ENCODE measurements at places on chromosomes 13 and 19. TPM values are rescaled to one million over a fixed set of nuclear protein-coding genes. Genes with fewer than 3 reads are reported as not detected.

The SIGLEC10 gene
- not detected for total RNA-seq

The ISOC2 gene
- 33.2 TPM for total RNA-seq

GRCh38 chr19:19071897-19072296, 8.1 kb downstream of the SLC25A42 start:
- no peak for DNase-seq

The CPB2 gene
- 5.5 TPM for total RNA-seq

GRCh38 chr19:18292810-18293641, 11.6 kb upstream of the JUND start:
- DNase-seq: peak; percentile 94

The RPL18A gene
- 1,852 TPM for total RNA-seq

DNA sequence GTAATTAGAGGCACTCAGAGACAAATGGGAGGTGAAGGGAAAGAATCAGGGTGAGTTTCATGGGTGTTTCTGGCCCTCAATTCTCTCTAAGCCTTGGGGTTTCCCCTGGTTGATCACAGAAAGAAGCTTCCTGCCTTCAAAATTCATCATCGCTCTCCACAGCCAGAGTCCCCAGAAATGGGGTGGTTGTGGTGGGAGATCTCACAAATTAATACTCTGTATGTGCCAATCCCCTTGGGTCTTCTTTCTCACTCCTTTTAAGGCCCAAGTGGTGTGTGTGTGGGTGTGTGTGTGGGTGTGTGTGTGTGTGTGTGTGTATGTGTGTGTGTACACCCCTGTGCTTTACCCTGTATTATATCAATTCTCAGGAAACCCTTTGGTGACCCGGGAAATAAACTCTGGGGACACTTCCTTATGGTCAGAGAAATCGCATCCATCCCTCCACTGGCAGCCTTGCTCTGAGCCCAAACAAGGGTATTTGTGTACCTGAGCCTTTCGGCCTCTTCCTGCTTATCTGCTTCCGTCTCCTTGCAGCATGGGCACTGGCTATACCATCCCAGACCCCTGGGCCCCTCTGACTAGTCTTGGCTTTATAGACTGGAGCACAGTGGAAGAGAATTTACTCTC, 2.8 kb upstream of the FCGBP start:
- DNase-seq: no peak

The ZNF805 gene
- 14.7 TPM for total RNA-seq

The ATP12A gene
- 0.39 TPM for total RNA-seq

- no peak for DNase-seq
These were observed 2.2 kb downstream of the PEPD start for GRCh38 chr19:33519416-33519815.

GRCh38 chr13:35157143-35157755, 215.2 kb downstream of the NBEA start:
- peak; percentile 69 for DNase-seq

The CEACAM16 gene
- not detected for total RNA-seq

DNA sequence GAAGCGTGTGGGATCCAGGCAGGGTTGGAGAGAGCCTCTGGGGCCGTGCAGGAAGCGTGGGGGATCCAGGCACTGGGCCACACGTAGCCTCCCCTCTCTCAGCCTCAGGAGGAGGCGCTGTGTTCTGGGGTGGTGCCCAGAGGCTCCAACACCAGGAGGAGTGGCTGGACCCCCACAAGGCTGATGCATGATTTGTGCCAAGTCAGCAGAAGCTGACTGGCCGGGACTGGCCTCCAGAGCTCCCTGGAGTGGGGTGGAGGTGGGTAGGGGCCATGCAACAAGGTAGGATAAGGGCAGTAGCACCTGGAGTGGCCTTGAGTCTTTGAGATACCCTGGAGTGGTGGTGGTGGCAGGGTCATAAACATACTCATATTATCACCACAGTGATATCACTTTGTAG, 75.3 kb downstream of the ERICH6B start:
- no peak for DNase-seq

- peak; percentile 32 for DNase-seq
These were observed 181.1 kb downstream of the FGF14 start for GRCh38 chr13:102220681-102221228.

DNA sequence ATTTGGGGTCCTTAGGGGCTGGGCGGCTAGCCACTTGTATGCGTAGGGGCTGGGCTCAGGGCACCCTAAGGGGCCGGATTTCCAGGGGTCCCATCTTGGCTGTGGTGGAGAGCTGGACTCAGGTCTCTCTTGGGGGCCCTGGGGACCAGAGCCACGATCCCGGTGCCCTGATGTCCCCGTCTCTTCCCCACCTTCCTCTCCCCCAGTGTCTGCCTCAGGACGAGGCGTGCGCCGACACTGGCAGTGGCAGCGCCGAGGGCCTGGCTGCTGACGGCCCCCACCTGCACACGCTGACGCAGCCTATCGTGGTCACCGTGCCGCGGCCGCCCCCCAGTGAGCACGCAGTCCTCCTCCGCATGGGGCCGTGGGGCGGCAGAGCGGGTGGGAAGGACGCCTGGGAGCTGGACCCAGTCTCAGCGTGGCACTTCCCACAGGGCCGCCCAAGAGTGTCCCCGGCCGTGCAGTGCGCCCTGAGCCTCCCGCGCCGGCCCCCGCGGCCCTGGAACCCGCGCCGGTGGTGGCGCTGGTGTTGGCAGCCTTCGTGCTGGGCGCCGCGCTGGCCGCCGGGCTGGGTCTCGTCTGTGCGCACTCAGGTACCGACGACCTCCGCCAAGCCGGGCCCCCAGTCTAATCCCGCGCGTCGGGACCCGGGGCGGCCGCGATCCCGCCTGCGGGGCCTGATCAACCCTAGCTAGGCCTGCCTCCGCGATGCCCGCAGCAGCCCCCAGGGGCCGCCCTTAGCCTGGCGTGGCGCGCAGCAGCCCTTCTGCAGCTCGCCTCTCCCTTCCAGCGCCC, 2.7 kb upstream of the SNAPC2 start:
- DNase-seq: peak; percentile 79

DNA sequence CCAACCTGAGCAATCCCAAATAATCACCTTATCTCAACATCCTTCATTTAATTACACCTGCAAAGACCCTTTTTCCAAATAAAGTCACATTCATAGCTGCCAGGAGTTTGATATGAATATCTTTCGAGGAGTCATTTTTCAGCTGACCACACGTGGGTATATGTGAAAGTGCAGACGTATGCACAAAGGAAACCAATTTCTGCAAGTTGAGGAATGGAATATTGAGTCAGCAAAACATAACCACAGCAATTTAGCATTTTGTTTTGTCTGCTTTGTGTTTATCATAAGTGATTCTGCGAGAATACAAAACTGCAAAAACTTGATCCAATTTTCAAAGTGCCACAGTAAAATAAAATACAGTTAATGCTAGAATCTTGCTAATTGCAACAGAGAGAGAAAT, 295.9 kb downstream of the SUCLA2 start:
- no peak for DNase-seq

The SAMD1 gene
- total RNA-seq: 56.0 TPM

DNA sequence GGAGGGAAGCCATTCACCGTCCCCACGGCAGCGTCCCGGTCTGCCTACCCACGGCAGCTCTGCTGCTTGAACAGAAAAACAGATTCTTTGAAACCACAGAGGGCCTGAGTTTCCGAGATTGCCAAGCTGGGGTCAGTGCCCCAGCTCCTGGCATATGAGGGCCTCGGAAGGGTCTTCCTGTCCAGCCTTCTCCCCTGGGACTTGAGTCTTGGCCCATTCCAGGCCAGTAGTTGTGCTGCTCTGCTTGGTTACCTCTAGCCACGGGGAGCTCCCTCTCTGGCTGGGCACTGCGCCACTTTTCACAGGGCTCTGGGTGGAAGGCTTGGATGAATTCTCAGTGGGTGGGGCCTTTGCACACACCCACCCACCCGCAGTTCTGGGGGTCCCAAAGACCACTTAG, 8.6 kb upstream of the SPIB start:
- no peak for DNase-seq

- DNase-seq: no peak
These were observed at the start of gene ADAMTSL5 for GRCh38 chr19:1512671-1513498. Gene ADAMTSL5, minus strand, starts transcription at chr19:1513019. Its CDS starts 2,076 bp downstream, at chr19:1510943.

- DNase-seq: peak; percentile 78
These were observed 82.2 kb downstream of the SLAIN1 start for GRCh38 chr13:77779552-77780272.

DNA sequence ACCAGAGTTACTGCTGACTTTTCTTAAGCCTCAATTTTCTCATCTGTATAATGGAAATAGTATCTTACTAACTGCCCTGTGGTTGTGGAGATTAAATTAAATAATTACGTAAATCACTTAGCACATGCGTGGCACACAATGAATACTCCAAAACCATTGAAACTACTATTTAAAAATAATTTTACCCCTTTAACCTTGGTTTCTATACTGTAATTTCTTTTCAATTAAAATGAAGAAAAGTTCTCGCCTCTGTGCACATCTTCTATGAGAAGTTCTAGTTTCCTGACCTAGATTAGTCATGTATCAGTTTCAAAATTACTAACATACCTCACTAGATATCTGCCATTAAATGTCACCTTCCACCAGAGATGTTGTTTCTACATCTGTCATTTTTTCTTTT, 5.7 kb downstream of the SLITRK1 start:
- DNase-seq: no peak

- DNase-seq: no peak
These were observed 63.6 kb upstream of the KLF12 start for GRCh38 chr13:74197677-74198429.

The CYP2A7 gene
- not detected for total RNA-seq

GRCh38 chr19:3186891-3187661, 1.3 kb downstream of the NCLN start:
- DNase-seq: no peak

GRCh38 chr19:32676186-32676894, 692 bp downstream of the RGS9BP start:
- no peak for DNase-seq

The PCCA gene
- 105 TPM for total RNA-seq
